CD4-positive, alpha-beta T cell treated with Interleukin-4 for 1 hour (primary cell): ENCODE measurements at places on chromosomes 4 and X.

- DNase-seq, result no peak
Measured at GRCh38 chr4:66929748-66930147, 615.6 kb downstream of the CENPC start.

DNA sequence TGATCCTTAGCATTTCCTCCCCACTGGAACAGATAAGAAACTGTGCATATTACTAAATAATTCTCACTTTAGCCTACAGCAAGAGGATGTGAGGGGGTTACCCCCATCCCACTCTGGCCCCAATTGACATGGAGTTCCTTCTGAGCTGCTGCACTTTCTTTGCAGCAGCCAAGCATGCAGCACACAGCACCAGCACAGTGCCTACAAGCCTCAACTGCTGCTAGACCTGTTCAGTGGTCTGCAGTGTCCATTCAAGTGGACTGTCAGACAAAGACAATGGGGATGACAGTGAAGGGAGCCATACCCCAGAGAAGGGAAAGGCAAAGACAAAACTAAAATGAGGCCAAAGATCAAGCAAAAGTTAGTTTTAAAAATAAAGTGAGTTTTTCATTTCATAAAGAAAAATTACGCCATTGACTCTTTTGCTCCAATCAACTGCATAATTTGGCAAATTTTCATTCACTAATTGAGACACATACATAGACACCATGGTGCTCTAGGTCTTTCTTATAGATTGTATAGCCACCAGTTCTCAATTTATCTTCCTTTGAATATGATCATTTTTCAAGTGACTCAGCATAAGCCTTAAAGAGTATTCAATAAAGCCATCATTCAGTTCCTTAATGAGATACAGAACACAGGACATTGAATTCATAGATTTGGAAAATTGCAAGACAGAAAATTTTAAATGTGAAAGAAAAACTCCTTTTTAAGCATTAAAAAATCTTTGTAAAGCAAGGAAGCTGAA is 410.6 kb downstream of the HNRNPD start:
- DNase-seq, result no peak

DNA sequence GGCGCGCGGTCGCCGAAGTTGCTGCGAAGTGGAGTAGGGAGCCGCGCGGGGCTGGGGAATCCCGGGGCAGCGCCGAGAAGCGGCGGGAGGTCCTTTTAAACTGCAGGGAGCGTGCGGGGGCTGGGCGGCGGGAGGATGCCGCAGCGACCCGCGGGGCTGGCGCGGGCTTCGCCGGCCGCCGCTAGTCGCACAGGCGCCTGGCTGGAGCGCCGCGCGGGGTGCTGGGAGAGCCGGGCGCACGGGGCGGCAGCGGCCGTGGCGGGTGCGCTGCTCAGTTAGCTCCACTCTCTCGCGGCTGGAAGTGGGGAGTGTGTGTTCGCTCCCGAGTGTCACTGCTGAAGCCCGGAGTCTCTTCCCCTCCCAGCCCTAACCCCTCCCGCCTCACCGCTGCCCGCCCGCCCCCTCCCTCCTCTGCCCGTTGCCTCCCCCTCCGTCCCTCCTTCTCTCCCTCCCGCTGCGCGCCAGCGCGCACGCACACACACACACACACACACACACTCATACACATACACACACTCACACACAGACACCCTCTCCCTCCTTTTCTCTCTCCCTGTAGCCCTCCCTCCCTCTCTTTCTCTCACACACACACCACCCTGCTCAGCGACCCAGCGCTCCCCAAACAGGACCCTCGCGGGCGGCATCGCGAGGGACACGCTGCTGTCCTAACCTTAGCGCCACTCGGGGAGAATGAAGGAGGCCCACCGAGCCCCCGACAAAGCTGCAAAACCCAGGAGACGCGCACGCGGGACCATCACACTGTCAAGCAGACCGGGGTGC is at the start of gene NDNF:
TSS of gene NDNF (minus strand) at position 312 of the 780 bp plus-strand sequence. CDS start 26,698 bp downstream, outside the sequence.
- DNase-seq, result peak; percentile 27

GRCh38 chrX:50114113-50114512 is 86.7 kb downstream of the AKAP4 start:
- no peak for DNase-seq

DNA sequence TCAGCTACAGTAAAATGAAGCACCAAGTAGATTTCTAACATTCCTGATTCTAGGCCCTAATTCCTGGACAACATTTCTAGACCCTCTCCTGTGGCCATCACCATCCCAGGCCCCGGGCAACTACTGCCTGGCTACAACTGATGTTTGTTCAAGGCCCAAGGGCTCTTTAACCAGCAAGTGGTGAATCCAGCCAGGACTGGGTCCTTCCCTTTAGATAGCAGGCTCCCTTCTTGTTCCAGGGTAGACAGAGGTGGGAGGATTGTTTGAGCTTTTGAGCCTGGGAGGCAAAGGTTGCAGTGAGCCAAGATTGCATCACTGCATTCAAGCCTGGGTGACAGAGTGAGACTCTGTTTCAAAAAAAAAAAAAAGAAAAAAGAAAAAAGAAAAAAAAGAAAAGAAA is 12.7 kb upstream of the AADAT start:
- no peak for DNase-seq

GRCh38 chr4:90025248-90025647 is 101.9 kb upstream of the CCSER1 start:
- DNase-seq, result no peak

DNA sequence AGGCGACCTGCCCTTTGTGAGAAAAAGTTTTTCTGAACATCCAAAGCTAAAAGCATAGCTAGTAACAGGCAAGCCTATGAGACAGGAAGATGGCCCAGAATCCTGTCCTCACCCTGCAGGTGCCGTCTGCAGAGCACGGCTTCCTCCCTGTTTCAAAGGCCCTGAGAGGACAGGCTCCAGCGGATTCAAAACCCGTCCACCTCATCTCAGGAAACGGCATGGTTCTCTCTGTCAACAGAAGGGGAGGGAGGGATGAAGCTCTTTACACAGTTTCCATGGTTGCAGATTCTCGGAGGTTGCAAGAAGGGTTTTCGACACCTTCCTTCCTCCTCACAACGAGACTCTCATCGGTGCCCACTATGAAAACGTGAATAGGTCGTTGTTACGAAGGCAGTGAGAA is 8.3 kb downstream of the PPP2R3B start:
- no peak for DNase-seq
